Mesothelial cell of epicardium (in vitro differentiated cells): ENCODE measurements at places on chromosomes 5 and 9.

DNA sequence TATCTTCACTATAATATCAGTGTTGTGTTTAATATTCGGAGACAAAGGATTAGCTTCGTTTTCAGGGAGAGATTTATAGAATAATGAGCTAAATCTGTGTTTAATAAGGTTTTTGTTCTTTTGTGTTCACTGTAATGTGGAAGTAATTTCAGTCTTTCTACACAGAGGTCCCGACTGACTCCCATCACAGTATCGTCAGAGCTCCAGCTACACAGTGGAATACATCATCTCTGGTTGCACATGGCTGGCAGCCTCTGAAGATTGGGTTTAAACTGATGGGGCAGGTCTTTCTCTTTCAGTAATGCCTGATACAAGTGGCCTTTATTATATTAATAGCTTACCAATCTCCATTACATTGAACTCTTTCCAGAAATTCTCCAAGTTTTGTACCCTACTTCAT is 736.7 kb upstream of the RIOK2 start:
- DNase-seq = no peak

GRCh38 chr9:113935677-113936380 is 59.7 kb downstream of the ZNF618 start:
- peak; percentile 14 for DNase-seq

GRCh38 chr5:157857816-157858526 is 974 bp downstream of the CLINT1 start:
- no peak for DNase-seq

DNA sequence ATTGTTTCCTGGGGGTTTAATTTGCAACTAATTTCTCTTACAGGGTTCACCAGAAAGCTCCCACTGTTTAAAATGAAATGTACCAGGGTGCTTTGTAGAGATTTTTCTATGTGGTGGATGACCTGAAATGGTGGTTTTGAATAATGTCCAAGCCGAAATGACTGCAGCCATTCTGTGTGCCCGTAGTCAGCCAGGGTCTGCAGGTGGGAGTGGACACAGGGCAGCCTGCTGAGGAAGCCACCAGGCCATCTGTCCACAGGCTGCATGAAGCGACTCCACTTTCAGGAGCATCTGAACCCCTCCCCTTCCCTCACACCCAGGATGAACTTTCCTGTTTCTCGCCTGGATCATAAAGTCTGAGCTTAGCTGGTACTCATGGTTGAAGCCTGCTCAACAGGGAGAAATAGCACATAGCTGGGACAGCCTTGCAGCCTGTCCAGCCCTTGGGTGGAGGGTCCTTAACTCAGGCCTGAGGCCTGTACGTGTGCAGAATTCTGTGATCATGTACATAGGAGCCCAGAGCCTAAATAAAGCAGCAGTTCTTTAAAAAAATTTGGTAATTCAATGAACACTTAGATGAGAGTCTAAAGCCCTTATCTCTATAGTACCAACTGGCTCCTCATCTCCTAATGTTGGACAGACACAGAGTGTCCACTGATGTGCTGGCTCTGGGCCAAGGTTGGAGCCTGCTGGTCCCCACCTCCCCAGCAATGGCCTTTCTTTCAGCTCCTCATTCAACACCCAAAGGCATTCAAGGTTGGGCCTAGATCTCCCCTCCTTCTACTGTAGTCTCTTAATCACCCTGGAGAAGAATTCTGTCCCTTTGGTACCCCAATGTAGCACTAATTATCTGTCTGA is 72.8 kb downstream of the SHB start:
- no peak for DNase-seq

GRCh38 chr9:26357803-26358344 is 534.7 kb downstream of the CAAP1 start:
- no peak for DNase-seq

GRCh38 chr9:108671794-108672193 is 184.0 kb downstream of the ACTL7B start:
- no peak for DNase-seq

GRCh38 chr9:33436445-33436844 is 10.9 kb downstream of the AQP3 start:
- no peak for DNase-seq

- no peak for DNase-seq
These were observed 517.3 kb upstream of the TLE4 start for GRCh38 chr9:79054500-79054899.

DNA sequence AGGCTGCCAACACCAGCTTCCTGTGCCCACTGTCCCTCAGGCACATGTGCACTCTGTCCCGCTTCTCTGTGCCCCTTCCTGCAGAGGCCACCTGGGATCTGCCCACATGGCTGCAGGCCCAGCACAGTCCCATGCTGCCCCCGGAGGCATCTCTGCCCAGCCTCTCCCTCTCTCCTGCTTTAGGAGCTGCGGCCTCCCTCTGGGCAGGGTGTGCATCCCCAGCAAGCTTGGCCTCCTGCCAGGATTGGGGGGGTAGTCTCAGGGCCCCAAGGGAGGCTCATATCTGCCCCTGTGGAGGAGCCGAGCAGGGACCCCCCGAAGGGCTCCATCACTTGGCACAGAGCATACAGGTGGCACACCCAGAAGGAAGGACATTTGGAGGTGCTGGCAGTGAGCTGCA is 24.8 kb downstream of the FLT4 start:
- DNase-seq = no peak

GRCh38 chr5:168207450-168208029 is 83.9 kb upstream of the WWC1 start:
- DNase-seq = no peak

DNA sequence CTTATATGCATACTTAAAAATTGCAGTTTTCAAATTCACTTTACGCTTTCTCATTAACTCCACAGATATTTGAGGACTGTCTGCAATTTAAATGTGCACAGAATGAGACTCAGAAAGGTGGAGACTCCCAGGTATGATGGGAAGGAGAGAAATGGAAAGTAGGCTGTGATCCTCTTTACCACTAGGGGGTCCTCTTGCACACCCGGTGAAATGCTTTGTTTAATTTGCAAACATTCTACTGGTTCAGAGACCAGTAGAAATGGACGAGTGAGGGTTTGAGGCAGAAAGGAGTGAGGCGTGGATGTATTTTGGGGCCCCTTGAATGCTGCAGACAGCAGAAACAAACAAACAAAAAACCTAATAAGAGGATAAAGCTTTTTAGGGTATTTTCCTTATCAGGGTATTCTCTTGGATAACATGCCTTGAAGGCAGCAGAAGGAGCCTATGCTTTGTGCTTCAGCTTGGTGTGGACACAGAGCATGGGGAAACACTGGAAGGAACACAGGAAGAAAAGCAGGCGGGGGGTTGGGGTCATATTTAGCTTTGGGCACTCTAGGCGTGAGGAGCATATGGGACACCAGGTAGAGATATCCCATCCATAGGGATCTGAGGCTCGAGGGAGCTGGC is 410.1 kb downstream of the DMRT2 start:
- no peak for DNase-seq

- DNase-seq = no peak
These were observed 79.0 kb upstream of the RETREG1 start for GRCh38 chr5:16695779-16696178.

GRCh38 chr5:36443941-36444340 is 142.2 kb upstream of the RANBP3L start:
- no peak for DNase-seq

GRCh38 chr5:97134634-97135033 is 7.8 kb downstream of the LIX1 start:
- no peak for DNase-seq

- DNase-seq = no peak
These were observed 28.4 kb upstream of the EBF1 start for GRCh38 chr5:159128070-159128541.

DNA sequence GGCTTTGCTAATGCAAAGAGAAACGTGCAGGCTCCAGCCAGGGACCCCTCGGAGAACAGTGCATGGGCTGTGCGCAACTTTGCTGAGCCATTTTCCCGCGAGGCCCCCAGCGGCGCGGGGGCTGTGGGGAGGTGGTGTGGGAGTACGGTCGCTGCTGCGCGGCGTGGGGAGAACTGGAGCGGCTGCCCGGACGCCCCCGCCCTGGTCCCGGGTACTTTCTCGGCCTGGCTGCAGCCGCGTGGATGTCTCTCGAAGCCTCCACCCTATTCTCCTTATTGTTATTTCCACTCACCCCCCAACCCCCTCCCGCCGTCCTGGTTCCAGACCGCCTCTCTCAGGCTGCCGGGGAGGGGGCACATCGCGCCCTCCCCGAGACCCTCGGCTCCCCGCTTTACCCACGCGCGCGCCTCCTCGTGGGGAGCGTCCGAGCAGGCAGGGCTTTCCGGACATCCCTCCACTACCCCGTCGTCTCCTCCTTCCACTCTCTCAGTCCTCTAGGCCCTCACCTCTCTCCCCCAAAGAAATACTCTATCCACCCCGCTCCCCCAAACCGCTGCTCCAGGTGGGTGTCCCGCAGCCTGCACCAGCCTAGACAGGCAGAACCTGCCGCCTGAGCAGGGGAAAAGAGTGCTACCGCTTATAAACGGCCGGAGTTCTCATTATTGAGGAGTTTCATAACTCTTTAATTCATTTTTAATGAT is 68.6 kb upstream of the TBCA start:
- no peak for DNase-seq

GRCh38 chr9:95381221-95381620 is 63.7 kb upstream of the FANCC start:
- DNase-seq = no peak

DNA sequence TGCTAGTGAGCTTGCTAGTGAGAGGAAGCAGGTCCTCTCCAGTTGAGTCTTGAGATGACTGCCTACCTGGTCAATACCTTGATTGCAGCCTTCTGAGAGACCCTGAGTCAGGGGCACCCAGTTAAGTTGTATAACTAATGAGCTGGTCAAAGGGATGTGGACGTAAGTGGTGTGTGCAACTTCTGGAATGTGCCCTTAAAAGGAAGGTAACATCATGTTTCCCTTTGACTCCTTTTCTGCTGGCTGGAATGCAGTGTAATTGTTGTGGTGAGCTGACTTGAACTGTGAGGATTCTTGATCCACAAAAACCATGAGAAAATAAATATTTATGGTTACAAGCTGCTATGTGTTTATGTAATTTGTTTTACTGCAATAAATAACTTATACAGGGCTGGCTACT is 2.4 kb upstream of the SNX2 start:
- DNase-seq = no peak

GRCh38 chr9:34025062-34025461 is 23.6 kb downstream of the UBAP2 start:
- no peak for DNase-seq

- DNase-seq = no peak
These were observed 338.2 kb upstream of the TLE4 start for GRCh38 chr9:79233542-79233941.

DNA sequence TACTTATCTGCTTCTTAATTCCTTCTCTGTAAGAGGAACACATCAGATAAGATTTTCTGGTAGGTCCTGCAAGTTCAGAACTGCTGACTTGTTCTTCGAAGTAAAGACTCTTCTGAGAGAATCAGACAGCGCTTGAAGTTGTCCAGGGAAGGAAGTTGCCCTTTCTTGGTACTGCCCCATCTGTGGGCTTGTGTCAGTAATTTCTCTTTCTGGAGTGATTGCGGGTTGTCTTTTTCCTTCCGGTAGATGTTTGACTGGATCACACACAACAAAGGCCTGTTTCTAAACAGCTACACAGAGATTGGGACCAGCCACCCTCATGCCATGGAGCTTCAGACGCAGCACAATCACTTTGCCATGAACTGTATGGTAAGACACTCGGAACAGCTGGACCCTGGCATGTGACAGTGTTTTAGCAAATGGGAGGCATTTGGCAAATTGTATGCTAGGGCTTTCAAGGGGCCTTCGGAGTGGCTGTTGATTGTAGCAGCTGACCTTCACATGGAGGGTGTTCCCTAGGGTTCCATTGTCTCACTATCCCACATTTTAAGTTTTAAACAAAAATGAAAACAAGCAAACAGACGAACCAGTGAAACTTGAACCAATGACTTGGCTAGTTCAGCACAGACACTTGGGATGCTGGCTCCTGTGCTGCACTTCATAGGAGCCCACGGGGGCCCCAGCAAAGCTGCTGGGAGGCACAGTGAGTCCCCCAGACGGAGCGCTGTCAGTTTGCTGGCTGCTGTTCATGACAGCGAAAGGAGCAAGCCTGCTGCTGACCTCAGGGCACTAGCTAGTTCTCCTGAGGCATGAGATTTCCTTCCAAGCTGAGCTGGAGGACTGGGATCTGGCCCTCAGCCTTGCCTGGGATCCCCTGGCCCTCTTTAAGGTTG is 149.9 kb downstream of the TRIO start:
- no peak for DNase-seq

- DNase-seq = no peak
These were observed 659.4 kb upstream of the ADAMTS16 start for GRCh38 chr5:4480528-4481349.

DNA sequence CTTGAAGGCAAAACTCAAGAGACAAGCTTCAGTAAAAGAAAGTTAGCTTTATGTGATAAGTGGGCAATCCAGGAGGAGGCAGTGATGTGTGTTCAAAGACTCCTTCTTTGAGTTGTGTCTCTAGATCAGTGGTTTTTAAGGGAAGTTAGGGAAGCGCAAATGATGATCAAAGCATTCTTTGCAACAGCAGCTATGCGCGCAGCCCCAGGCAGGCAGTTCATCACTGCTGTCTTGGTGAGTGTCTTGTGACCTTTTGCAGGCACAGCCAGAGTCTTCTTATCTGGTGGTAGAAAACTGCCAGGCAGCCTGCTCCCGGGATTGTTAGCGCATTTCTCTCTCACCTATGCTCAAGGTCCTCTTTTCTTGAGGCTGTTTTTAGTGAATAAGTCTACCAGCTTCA is 40.3 kb upstream of the CLK4 start:
- DNase-seq = peak; percentile 33

GRCh38 chr5:164672931-164673694 is 1167.7 kb downstream of the MAT2B start:
- DNase-seq = no peak

- no peak for DNase-seq
These were observed 602 bp upstream of the CD274 start for GRCh38 chr9:5449521-5450358.

GRCh38 chr9:118533101-118533500 is 828.9 kb downstream of the TLR4 start:
- no peak for DNase-seq

- no peak for DNase-seq
These were observed 16.0 kb downstream of the ANXA6 start for GRCh38 chr5:151141535-151141934.

DNA sequence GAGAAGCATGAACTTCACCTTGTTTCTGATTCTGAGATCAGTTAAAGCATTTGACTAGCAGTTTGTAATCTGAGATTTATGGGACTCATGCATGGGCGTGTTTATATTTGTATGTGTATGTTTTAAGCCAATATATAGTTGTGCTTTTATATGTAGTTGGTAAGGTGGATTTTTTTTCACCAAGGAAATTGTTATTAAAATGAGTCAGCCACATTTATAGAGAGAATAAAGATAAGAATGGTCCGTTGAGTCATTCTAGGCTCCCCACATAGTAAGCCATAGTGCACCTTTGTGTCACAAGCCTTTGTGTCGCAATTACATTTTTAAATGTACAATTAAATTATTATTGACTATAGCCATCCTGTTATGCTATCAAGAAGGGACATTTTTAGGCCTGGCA is 89.0 kb downstream of the NLN start:
- DNase-seq = no peak
